Foreskin melanocyte (primary cell): ENCODE measurements at places on chromosomes 4 and X.

DNA sequence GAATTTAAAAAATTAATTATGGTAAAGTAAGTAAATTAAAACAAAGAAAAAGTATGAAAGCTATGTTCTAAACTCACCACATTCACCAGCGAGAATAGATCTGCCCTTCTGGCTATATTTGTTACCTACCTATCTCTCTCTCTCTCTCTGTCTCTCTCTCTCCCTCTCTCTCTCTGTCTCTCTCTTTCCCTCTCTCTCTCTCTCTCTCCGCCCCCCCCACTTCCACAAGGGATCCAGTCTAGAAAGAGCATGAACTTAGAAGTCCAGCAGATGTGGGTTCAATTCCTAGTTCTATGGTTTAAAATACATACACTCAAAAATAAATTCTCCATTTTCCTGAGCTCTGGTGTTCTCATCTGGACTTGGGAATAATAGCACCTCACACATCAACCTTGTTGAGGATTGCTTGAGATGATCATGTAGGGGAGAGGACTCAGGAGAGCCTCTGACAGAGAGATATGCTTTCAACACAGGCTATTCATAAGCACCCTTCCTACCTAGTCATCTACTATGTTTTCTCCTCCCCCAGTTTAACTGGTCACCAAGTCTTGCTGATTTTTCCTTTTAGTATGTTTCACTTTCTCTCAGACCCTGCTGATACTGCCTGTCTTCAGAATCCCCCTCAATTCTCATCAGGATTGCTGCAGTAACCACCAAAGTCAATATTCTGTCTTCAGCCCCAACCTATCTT lies 64.7 kb downstream of the SLC7A11 start:
- DNase-seq, result no peak

- DNase-seq, result peak; percentile 97
Observed at GRCh38 chr4:124997991-124998390, 285.5 kb upstream of the ANKRD50 start.

GRCh38 chr4:168618577-168619265 lies 121.9 kb downstream of the PALLD start:
- no peak for DNase-seq

GRCh38 chr4:94036964-94037363 lies 170.7 kb upstream of the SMARCAD1 start:
- no peak for DNase-seq

DNA sequence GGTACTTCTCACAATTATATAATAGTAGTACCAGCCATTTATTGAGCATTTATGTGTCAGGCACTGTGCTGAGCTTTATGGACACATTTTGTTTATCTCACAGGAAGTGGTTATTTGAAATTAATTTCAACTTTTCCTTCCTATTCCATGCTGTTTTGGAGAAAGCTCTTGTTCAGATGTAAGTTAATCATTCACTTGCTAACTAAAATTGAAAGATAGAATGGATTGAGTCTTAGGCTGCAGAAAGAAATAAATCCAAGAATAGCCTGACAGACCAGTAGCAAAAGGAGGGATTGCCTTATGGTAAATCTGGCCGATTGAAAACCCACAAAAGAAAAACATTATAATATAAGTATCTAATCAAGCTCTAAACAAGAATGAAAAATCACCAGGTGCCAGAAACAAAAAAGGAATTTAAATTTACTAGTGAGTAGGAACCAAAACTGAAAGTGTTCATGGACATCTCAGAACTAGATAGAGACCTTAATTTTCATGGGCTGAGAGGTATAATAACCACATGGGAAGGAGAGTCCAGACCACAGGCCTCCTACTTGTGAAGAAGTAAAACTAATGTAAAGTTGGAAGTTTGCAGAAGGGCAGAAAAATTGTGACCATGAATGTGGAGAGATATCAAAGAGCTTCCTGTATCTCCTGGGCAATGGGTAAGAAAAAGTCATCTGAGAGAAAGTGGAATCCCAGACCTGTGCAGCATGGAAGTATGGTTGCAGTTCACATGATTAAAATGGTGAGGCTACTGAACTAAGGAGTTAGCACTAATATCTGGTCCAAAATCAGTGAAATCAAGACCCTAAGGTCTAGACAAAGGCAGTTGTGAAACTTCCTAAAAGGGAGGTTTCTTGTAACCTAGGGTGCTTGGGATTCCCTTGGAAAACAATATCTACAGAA lies 38.0 kb downstream of the RADX start:
- DNase-seq, result no peak

- no peak for DNase-seq
Observed at GRCh38 chrX:119477812-119478232, 9.6 kb downstream of the SLC25A5 start.

GRCh38 chrX:146036000-146036399 lies 218.4 kb downstream of the SLITRK2 start:
- no peak for DNase-seq

GRCh38 chr4:186724058-186724863 lies 605 bp upstream of the FAT1 start:
- DNase-seq, result peak; percentile 29

- peak; percentile 27 for DNase-seq
Observed at GRCh38 chr4:55742655-55743202, 76.9 kb upstream of the EXOC1L start.

DNA sequence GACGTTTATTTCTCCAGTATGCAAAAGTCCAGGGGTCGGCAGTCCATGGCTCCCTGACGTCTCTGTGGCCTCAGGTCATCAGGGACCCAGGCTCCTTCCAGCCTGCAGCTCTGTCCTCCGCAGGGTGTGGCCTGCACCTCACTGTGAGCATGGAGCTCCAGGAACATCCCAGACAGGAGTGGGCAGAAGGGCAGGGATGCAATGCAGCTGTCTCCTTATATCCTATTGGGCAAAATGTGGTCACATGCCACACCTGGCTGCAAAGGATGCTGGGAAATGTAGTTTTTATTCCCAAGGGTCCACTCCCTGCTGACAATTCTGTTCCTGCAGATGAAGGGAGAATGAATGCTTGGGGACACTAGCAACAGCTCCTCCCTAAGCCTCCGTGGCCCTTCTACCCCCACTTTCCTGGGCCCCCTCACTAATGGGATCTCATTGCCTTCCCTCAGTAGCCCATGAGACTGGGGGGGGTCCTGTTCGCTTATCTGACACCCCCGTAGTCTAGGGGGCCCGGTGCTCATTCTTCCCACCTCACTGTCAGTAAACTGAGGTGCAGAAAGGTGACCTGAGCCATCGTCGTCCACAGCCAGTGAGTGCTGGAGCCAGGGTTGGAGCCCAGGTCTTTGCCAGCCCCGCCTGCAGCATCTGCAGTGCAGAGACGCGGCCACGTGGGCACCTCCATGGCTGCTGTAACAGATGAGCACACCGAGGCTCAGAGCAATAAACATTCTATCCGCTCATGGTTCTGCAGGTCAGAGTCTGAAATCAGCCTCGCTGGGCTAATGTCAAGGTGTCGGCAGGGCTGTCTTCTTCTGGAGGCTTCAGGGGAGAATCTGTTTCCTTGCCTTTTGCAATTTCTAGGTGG lies 5.9 kb upstream of the GRPEL1 start:
- no peak for DNase-seq

GRCh38 chrX:9090766-9091165 lies 56.8 kb upstream of the FAM9B start:
- DNase-seq, result no peak

GRCh38 chr4:182872886-182873285 lies 44.3 kb downstream of the DCTD start:
- DNase-seq, result no peak

GRCh38 chr4:3375688-3376087 lies 66.1 kb upstream of the HGFAC start:
- DNase-seq, result no peak

GRCh38 chr4:182074810-182075209 lies 168.4 kb upstream of the TENM3 start:
- DNase-seq, result no peak

- no peak for DNase-seq
Observed at GRCh38 chr4:70739496-70740337, 18.0 kb downstream of the RUFY3 start.

- no peak for DNase-seq
Observed at GRCh38 chr4:138259824-138260223, 17.7 kb upstream of the SLC7A11 start.

GRCh38 chrX:1111601-1112300 lies 100.7 kb downstream of the CRLF2 start:
- no peak for DNase-seq

DNA sequence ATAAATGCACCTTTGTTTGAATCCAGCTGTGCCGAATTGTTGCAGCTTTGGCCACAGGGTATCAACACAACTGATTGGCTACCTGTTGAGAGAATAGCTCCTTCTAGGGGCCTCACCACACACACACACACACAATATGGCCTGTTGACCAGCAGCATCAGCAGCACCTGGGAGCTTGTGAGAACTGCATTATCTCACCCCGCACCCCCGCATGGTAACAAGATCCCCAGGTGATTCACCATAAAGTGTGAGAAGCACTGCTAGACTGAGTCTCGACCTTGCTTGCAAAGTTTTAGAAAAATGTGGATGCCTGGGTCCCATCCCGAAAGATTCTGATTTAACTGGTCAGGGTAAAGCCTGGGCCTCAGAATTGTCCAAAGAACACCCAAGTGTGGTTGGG lies 176.9 kb upstream of the PRPS2 start:
- no peak for DNase-seq

GRCh38 chr4:157245351-157245750 lies 24.8 kb downstream of the GRIA2 start:
- no peak for DNase-seq
